ENCODE measurements at places on chromosomes 4 and X.

DNA sequence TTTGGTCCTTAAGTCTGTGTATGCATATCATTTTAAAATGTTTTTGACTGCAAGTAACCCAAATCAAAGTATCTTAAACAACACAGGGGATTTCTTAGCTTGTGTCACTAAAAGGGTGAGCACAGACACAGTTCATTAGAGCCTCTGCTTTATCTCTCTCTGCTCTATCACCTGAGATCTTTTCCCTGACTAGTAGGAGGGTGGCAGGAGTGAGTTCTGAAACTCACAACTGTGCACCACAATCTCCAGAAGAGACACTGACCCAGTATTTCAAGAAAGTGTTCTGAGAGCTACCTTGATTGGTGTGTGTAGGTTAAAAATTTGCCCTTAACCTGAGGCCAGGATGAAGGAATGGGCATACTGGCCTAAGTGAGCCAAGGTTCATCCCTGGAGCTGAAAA is 24.8 kb downstream of the CCSER1 start:
- DNase-seq: no peak

DNA sequence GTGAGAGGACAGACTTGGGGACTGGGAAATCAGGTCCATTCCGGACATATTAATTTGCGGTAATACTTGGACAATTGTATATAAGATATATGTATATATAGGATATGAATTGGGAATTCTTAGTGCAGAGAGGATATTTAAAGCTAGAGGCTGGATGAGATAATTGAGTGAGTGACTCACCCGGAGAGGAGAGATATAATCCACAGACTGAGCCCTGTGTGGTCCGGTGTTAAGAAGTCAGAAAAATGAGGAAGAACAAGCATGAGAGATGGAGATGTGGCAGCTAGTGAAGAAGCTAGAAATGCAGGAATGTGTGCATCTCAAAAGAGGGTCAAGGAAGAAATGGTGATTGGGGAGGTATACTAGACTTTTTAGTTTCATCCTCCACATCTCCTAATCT is 336.2 kb downstream of the SLC7A11 start:
- DNase-seq: no peak

DNA sequence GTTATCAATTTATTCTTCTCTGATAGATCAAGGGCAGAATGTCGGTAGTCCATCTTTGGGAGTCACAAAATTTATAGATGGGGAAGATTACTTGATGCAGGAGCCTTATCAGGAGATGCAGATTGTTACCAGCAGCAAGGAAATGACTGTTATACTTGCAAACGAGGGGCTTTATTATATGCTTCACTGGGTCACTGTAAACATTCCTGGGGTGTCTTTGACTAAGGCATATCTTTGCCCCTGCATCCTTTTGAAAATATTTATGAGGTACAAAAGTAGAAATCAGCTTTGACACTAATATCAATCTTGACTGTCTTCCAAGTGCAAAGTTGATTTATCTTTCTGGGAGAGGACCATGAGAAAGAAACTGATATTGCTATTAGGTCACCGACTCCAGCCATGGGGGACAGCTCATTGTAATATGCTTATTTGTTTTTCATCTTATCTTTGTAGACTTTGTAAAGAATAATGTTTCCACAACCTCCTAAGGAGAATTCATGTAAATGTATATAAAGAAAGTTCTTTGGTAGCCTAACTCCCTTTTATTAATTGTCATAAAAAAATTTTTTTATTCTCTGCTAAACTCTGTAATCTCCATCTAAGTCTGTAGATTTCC is 177.3 kb upstream of the EMCN start:
- no peak for DNase-seq

GRCh38 chrX:40683245-40683644 is 35.9 kb upstream of the CXorf38 start:
- no peak for DNase-seq

- no peak for DNase-seq
Observed at GRCh38 chr4:39178706-39179105, 3.6 kb upstream of the WDR19 start.

- DNase-seq: no peak
Observed at GRCh38 chr4:1982124-1983052, 26.4 kb downstream of the NELFA start.

- no peak for DNase-seq
Observed at GRCh38 chr4:41129128-41129754, 85.1 kb downstream of the APBB2 start.

DNA sequence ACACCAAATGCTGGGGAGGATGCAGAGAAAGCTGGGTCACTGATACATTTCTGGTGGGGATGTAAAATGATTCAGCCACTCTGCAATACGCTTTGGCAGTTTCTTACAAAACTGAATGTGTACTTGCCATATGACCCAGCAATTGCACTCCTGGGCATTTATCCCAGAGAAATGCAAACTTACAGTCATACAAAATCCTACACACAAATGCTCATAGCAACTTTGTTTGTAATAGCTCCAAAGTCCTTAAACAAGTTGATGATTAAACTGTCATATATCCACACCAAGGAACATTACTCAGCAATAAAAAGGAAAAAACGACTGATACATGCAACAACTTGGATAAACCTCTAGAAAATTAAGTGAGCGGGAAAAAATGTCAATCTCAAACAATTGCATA is 12.3 kb downstream of the MID1 start:
- DNase-seq: no peak

GRCh38 chr4:3791910-3792542 is 25.8 kb downstream of the ADRA2C start:
- no peak for DNase-seq

DNA sequence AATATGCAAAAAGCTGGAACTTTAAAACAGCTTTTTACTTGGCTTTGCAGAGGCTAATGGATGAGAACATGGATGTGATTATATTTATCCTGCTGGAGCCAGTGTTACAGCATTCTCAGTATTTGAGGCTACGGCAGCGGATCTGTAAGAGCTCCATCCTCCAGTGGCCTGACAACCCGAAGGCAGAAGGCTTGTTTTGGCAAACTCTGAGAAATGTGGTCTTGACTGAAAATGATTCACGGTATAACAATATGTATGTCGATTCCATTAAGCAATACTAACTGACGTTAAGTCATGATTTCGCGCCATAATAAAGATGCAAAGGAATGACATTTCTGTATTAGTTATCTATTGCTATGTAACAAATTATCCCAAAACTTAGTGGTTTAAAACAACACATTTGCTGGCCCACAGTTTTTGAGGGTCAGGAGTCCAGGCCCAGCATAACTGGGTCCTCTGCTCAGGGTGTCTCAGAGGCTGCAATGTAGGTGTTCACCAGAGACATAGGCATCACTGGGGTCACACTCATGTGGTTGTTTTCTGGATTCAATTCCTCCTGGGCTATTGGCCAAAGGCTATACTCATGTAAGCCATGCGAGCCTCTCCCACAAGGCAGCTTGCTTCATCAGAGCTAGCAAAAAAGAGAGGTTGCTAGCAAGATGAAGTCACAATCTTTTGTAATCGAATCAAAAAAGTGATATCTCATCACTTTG is 15.6 kb downstream of the TLR8 start:
- no peak for DNase-seq

GRCh38 chr4:105843941-105844340 is 51.3 kb upstream of the NPNT start:
- DNase-seq: no peak

GRCh38 chr4:116055857-116056827 is 942.7 kb upstream of the NDST4 start:
- peak; percentile 52 for DNase-seq

DNA sequence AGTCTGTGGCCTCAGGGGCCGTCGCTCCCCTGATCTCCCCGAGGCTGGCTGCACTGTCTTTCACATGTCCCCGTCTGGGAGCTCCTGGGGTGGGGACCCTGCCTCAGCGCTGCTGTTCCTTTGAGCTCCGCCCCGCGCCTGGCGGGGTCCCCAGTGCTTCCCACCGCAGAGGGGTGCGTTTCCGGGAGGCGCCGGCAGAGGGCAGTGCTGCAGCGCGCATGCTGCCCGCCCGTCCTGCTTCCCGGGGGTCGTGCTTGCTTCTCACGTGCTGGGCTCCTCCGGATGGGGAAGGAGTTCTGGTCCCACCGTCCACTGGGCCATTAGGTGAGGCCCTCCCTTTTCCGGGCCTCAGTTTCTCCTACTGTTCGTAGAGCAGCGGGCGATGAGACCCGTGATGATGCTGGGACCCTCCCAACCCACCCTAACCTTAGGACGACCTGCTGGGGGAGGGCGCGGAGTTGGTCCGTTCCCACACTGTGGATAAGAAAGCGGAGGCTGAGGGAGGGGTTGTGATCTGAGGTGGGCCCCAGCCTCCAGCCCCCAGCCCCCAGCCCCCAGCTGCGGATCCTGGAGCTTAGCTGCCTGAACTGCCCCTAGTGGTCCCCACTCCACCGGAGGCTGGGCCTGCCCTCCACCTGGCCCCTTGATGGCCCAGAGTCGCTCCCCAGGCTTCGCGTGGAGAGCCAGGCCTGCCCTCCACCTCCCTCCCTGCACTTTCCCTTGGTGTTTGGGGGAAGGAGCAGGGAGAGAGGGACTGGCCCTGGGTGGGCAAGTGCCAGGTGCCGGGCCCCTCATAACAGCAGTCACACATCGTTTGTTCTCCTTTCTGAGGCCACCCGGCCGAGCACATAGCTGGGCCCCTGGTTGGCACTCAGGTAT is 15.3 kb downstream of the CPZ start:
- DNase-seq: peak; percentile 9

GRCh38 chrX:44447214-44447613 is 95.4 kb downstream of the FUNDC1 start:
- peak; percentile 1 for DNase-seq

DNA sequence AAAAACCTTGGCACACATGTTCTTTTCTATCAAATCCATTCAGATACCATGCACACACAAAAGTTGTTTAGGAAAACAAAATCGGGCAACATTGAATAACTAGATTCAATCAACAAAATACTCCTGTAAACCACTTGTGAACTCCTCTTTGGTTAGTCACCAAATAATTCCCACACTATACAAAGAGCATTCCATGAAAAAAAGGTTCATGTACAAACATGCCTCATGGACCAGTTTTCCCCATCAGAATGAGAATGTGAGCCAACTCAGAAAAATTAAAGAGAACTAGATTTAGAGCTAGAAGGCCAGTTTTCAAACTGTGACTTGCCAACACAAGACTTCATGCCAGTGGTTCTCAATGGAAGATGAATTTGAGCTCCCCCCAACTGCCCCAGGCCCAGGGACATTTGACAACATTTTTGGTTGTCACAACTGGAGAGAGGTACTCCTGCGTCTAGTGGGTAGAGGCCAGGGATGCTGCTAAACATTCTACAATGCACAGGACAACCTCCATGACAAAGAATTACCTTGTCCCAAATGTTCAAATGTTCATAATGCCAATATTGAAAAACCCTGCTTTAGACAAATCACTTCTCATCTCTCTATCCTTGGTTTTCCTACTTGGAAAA is 55.4 kb downstream of the GPC3 start:
- no peak for DNase-seq

DNA sequence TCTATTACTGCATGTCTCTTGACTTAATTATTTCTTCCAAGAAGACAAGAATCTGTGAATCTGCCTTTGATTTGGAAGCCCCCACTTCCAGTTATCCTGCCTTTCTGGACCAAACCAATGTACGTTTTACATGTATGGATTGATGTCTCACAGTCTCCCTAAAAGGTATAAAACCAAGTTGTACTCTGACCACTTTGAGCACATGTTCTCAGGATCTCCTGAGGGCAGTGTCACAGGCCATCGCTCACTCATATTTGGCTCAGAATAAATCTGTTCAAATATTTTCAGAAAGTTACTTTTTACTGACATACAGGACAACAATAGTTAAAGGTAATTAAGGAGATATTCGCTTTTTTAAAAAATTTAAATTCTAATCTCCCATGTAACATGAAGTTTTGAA is 188.6 kb upstream of the CPXCR1 start:
- DNase-seq: no peak

DNA sequence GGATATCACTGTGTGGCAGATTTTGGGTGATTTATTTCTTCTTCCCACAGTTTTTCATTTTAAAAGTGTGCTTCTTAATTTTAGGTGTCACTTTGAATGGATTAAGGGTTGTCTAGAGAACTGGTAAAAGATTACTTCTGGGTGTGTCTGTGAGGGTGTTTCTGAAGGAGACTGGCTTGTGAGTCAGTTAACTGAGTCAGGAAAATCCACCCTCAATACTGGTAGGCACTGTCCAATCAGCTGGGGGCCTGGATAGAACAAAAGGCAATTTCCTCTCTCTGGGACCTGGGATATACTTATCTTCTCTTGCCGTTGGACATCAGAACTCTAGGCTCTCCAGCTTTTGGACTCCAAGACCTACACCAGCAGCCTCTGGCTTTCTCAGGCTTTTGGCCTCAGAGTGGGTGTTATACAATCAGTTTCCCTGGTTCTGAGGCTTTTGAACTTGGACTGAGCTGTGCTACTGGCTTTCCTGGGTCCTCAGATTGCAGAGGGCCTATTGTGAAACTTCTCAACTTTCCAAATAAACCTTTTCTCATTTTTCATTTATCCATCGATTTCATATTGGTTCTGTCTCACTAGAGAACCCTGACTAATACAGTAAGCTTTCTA is 413.1 kb downstream of the GBA3 start:
- DNase-seq: no peak

- peak; percentile 64 for DNase-seq
Observed at GRCh38 chrX:123833387-123833786, 26.5 kb upstream of the XIAP start.

GRCh38 chrX:107678957-107679740 is 50.8 kb downstream of the PRPS1 start:
- no peak for DNase-seq

DNA sequence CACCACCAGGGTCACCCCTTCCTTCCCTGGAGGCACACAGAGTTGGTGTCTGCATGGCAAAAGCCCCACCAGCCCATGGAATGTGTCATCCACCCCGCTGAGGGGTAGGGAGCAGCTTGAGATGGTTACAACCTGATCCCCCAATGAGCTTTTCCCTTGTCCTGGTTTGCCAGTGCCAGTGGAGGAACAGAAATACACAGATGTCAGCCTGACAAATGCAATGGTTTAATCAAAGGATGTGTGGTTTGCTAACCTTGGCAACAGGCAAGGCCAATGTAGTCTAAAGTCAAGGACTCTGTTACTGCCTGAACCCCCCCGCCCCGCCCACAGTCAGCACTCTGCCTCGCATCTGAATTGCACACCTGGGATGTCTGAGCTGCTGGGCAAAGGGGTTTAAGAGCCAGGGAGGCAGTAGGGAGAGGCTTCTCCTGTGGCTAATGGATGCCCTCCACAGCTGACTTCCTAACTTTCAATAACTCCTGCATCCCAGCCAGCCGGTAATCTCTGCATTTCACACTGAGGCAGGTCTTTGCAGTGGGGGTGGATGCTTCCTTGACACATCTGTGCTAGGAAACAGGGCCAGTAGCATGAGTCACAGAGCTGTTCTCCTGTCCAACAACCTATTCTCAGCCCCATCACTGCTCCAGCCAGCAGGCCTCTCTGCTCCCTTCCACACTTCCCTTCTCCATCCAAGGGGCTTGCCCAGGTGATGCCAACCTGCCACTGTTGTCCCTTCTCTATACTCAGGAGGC is 137.5 kb downstream of the AMMECR1 start:
- DNase-seq: no peak

DNA sequence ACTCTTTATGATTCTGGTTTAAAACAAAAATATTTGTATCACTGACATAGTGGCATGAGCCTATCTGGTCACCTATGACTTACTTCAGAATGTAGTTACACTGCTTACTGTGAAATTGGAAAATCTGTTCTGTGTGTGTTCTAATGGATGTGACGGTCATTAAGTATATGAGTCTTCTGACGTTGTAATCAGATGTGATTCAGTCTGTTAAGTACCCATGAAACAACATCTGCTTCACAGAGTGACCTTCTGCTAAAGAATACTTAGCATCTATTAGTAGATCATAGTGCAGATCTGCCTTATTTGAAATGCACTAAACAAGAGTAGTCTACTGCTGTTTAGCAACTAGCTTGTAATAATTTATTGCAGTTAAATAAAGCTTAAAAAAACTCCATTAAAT is 317.1 kb downstream of the DCTD start:
- no peak for DNase-seq
